ENCODE measurements at places on chromosomes 4 and X. TPM values are rescaled to one million over a fixed set of nuclear protein-coding genes. Genes with fewer than 3 reads are reported as not detected.

GRCh38 chr4:153649572-153649991 is 34.5 kb upstream of the TLR2 start:
- no peak for DNase-seq

DNA sequence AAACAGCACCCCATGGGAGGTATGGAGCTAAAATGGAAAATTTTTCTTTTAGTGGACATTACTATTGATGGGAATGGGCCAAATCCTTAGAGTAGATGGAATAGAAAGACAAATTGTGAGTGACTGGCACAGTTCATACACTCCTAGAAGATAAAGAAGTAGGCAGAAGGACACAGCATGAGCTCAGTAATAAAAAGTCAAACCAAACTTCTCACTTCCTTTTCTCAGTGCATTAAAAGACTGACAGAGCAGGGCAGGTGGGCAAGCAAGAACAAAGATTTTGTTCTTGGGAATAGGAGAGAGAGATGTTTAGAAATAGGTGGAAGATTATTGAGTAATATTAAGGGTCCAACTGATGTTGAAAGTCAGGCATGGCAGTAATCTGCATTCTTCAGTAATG is 132.5 kb downstream of the ATP10D start:
- DNase-seq = no peak

- DNase-seq = no peak
These were observed 21.4 kb downstream of the PHEX start for GRCh38 chrX:22053481-22053880.

GRCh38 chr4:86921608-86922252 is 13.1 kb upstream of the AFF1 start:
- DNase-seq = no peak

GRCh38 chr4:153223427-153223801 is 19.2 kb downstream of the TRIM2 start:
- DNase-seq = no peak

The RTL3 gene
- total RNA-seq = not detected
